Esophagus muscularis mucosa (tissue), 4 donors: ENCODE measurements at places on chromosomes 5 and 9.

GRCh38 chr9:86519066-86519615 lies 164.9 kb upstream of the TUT7 start:
- DNase-seq, result no peak

DNA sequence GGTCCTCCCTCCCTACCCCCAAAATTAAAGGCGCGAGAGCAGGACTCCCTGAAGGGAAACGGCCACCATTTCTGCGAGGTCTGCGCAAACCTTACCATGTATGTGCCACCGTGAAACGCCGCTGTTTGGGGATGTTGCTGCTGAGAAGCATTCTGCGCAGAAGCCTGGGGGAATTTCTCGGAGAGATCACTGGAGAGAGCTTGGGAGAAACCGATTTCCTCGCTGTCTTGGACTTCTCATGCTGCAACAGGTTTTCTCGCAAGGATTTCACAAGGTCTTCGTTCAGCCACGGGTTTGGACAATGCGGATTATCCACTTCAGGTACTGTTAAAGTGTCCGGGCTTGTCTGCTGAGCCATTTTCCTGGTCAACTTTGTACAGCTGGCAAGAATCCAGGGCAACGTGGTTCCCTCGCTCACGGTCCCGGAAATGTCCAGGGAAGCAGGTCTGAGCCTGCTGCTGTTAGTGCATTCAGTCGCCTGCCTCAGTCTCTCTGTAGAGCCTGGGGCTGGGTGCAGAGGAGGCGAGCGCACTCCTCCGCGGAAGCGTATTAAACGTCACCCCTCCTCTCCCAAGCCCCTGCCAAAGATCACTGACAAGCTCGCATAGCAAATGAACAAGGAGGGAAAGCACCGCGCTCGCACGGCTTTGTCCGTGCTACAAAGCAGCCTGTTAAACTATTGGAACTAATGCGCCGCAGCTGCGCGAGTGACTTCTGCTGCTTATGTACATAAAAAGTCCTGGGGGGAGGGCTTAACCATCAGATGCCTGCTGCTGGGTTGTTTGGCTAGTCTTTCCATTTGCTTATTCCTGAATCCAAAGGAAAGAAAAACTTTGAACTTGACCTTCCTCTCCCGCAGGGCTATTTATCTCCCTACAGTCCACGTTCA lies 125.1 kb downstream of the PDE4D start:
- DNase-seq, result no peak

- no peak for DNase-seq
Observed at GRCh38 chr5:118441034-118441433, 547.3 kb downstream of the DTWD2 start.

- no peak for DNase-seq
Observed at GRCh38 chr9:4045556-4045955, 254.3 kb downstream of the GLIS3 start.

- DNase-seq, result no peak
Observed at GRCh38 chr9:107142896-107143603, 140.0 kb upstream of the RAD23B start.

GRCh38 chr9:115134941-115135340 lies 17.0 kb upstream of the TNC start:
- no peak for DNase-seq

GRCh38 chr5:10459080-10460055 lies 17.7 kb downstream of the ROPN1L start:
- DNase-seq, result no peak
